ENCODE measurements at places on chromosomes 12 and 14. TPM values are rescaled to one million over a fixed set of nuclear protein-coding genes. Genes with fewer than 3 reads are reported as not detected.

The KRT75 gene
- polyA plus RNA-seq, result not detected

The SMCO3 gene
- 3.0 TPM for polyA plus RNA-seq

The SLC5A8 gene
- polyA plus RNA-seq, result not detected

The PMEL gene
- polyA plus RNA-seq, result 0.64 TPM

The MGAT4C gene
- not detected for polyA plus RNA-seq

The TXNDC16 gene
- polyA plus RNA-seq, result 2.5 TPM

The CLEC2D gene
- 3.0 TPM for polyA plus RNA-seq

The MUCL1 gene
- not detected for polyA plus RNA-seq

The SCNN1A gene
- 0.61 TPM for polyA plus RNA-seq

The MGP gene
- 16,848 TPM for polyA plus RNA-seq

The HAL gene
- polyA plus RNA-seq, result 0.63 TPM

The PTHLH gene
- 2.3 TPM for polyA plus RNA-seq
